Osteoblast (primary cell): ENCODE measurements at places on chromosomes 11 and 22. TPM values are rescaled to one million over a fixed set of nuclear protein-coding genes. Genes with fewer than 3 reads are reported as not detected.

ADAMTS8 gene
- total RNA-seq: under 0.01 TPM in 1 of 2 replicates, not detected in the other

TENM4 gene
- 63.3 and 76.9 TPM in 2 replicates for total RNA-seq

FGF4 gene
- not detected in 2 replicates for total RNA-seq

RPS19BP1 gene
- total RNA-seq: 25.9 and 34.7 TPM in 2 replicates

DNA sequence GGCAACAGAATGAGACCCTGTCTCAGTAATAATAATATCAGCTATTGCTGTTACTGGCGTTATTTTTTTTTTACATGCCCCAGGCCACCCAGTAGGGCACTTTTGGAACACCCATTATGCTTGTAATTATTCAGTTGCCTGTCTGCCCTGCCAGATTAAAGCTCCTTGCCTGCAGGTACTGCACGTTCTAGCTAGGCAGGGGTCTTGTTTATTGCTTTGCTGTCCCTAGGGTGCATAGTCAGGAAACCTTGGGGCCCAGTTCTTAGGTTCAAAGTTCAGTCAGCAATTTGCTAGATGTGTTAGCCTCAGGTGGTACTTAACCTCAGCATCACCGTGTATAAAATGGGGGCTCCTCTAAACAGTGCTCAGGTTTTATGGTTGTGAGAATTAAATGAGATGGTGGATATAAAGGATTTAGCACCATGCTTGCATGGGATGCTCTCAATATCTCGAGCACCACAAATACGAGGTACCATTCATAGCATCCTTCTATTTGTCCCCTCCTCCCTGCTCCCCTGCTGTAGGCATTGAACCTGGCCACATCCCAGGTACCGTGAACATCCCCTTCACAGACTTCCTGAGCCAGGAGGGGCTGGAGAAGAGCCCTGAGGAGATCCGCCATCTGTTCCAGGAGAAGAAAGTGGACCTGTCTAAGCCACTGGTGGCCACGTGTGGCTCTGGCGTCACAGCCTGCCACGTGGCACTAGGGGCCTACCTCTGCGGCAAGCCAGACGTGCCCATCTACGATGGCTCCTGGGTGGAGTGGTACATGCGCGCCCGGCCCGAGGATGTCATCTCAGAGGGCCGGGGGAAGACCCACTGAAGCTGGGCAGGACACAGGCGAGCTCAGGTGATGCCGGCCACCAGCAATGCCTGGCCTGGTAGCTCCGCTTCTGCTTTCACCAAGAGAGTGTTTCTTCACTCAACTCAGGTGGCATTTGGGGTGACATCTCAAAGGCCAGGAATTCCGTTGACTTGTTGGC is 9.4 kb downstream of the MPST start:
- DNase-seq: peak; percentile 38

DNA sequence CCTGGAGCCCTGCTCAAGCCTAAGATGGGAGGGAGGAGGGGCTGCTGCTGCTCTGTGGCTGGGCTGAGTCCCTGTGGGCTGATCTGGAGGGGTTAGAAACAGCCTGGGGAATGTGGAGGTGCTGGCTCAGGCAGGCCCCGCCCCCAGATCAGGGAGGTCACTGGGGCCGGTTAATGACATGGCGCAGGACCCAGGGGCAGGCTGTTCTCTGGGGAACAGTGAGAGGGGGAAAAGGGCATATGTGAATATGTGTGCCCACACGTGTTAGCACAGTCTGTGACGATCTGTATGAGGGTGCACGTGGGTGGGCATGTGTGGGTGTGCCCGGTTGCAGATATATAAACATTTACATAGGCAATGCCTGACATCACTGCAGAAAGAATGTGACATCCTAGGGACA is 143.5 kb downstream of the MIAT start:
- DNase-seq: peak; percentile 81

- DNase-seq: no peak
Measured at GRCh38 chr22:37391702-37392101, 35.6 kb downstream of the ELFN2 start.

- DNase-seq: no peak
Measured at GRCh38 chr11:125140233-125140632, 24.3 kb upstream of the PKNOX2 start.
